ENCODE measurements at places on chromosomes 7 and 10.
A peak's percentile ranks its signal among the peaks of the same experiment; 100 is the strongest.

DNA sequence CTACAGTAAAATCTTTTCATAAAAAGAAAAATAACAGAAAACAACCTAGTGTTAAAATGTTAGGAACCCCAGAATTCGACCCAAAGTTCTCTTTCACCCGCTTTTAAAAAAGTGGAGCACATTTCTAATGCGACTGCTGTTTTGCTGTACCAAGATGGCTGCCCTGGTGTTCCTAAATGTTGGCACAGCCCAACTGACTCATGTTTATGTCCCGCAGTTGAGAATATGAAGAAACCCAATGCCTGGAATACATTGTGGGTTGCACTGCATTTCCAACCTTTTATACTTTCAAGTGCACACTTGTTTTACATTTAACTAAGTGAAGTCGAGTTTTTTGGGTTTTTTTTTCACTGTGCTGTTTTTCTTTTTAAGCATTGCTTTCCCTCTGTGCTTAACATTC, 944 bp downstream of the STEAP1B start:
- DNase-seq: no peak

DNA sequence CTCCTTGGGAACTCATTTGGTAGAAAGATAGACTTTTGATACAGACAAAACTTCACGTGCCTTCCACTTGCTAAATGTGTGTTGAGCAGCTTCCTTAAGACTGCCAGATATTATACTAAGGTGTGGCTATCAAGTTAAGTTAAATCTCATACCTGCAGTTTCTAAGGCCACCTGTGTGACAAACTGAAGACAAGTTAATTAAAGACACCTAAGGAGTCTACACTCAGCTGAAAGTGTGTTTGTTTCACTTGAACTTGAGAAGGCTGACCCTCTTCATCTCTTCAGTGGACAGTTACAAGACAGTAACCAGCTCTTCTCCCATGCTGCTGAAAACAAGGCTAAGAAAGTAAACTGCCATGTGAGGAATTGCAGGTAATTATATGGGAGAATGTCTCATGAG, 124.0 kb downstream of the NPY start:
- DNase-seq: no peak

- DNase-seq: no peak
These were observed 31.7 kb upstream of the RHOBTB1 start for GRCh38 chr10:60975716-60976115.

DNA sequence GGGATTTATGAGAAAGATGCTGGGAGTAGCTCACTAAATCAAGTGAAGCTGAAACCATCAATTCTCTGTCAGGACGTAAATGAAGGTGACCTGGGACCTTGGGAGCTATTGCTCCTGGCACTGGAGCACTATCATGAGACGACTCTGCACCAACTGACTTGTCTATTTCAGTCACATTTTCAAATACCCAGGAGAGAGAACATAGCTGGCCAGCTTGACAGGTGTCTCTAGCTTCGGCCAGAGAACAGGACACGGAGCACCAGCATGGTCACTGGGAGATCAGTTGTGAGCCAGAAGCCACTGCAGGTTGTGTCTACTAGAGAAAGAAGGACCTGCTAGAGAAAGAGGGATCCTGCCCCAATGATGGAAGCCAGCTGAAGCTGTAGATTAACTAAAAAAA, 17.4 kb upstream of the ATOH7 start:
- DNase-seq: no peak

GRCh38 chr10:121478556-121478955, 119.7 kb downstream of the FGFR2 start:
- no peak for DNase-seq

DNA sequence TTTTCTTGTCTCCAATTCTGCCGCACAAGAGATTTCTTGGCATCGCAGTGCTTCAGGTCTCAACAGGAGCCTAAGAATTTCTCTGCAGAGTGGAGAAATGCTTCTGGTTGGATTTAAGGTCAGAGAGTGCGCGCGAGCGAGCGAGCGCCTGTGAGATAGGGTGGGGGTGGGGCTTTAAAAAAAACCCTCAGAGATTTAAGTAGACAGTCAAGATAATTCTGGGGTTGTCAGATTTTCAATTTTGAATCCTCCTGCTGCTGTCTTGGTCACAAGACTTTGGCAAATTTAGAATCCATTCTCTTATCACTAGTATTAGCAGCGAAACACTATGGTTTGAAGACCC, 49.7 kb downstream of the CPEB3 start:
- DNase-seq: no peak

DNA sequence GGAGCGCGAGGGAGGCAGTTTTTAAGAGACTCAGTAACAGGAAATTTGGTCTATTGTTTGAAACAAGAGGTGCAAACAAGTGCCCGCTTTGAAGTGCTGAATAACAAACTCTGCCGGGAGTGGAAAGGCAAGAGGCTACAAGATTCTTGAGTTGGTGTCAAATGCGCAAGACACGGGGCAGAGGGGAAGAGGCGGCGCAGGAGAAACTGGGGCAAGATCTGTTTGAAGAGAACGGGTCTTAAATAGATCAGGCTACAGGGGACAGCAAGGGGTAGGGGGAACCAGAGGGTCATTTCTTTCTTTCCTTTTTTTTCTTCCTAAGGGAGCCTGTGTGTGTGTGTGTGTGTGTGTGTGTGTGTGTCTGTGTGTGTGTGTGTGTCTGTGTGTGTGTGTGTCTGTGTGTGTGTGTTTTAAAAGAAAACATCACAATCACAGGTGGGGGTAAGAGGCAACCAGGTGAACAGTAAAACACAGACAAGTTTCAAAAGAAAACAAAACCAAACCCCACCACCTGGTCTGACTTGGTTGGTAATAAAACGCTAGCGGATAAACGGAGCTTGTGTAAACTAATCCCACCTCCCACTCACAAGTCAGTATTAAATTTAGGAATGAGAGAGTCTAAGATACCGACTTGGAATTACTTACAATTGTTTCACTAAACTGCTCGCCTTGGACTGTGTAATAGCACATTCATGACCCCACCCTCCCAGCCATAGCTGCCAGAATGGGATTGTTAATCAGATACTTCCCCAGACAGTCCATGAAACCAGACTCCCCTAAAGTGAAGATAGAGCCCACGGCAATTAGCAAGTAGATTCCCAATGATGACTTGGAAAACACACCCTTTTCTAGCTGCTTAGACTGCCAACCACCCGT, 13.1 kb upstream of the CUX1 start:
- no peak for DNase-seq

GRCh38 chr7:39357648-39358047, 208.6 kb upstream of the YAE1 start:
- DNase-seq: no peak

DNA sequence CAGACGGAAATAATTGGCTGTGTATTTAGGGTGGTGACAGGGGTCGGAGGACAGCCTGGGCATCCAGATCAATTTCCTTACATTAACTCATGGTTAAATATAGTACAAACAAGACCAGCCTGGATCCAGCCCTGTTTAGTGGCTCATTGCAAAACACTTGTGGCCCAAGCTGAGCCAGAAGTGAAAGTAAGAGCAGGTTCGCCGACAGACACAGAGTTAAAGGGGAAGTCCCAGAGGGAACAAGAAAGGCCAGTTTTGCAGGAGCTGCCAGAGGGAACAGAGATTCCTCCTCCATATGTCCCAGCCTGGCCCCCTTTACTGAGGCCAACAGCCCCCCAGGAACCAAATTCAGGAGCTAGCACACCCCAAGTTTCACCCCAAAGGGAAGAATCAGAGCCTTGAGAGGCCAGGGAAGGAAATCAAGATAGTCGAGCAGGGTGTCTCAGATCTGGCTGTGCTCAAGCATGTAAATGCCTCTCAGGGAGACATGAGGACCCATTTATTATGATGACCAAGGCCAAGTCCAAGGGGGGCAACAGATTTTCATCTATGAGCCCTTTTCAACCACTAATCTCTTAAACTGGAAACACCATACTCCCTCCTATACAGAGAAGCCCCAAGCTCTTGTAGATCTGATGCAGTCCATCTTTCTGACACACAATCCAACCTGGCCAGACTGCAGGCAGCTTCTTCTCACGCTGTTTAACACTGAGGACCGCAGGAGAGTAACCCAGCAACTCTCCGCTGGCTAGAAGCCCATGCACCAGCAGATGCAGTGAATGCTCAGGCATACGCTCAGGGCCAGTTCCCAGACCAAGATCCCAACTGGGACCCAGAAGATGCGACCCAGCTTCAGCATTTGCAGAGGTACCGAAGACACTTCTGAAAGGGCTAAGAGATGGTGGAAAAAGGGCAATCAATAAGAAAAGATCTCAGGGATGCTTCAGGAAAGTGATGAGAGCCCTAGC, 15.9 kb upstream of the ADCK2 start:
- no peak for DNase-seq

GRCh38 chr10:6267941-6268340, 65.2 kb downstream of the PFKFB3 start:
- no peak for DNase-seq

GRCh38 chr7:6546498-6547251, 4.6 kb downstream of the GRID2IP start:
- DNase-seq: no peak

GRCh38 chr7:107843184-107843583, 40.2 kb upstream of the SLC26A3 start:
- no peak for DNase-seq

- no peak for DNase-seq
These were observed 14.4 kb upstream of the GSTK1 start for GRCh38 chr7:143248761-143249354.

GRCh38 chr7:41448104-41448503, 254.8 kb downstream of the INHBA start:
- DNase-seq: peak; percentile 56

GRCh38 chr7:138049505-138050116, 26.6 kb upstream of the AKR1D1 start:
- DNase-seq: no peak

DNA sequence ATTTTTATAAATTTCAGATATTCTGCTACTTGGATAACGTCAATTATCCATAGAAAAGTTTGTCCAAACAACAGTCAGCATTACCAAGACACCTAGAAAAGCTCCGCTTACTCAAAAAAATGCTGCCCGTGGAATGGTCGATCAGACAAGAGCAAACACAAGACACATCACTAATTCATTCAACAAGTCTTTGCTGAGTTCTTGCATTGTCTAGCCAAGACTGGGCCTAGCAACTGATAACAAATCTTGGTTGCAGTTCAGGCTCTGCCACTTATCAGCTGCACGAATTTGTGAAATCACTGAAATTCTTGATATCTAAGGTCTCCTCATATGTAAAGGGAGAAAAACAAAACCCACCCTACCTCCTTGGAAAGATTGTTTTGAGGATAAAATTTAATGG, 168.3 kb downstream of the AKR1D1 start:
- no peak for DNase-seq

- DNase-seq: no peak
These were observed 35.8 kb upstream of the DNMBP start for GRCh38 chr10:100045592-100045991.

GRCh38 chr7:96837593-96837992, 127.9 kb upstream of the SEM1 start:
- no peak for DNase-seq

GRCh38 chr10:7261351-7261750, 149.5 kb downstream of the SFMBT2 start:
- DNase-seq: peak; percentile 16

DNA sequence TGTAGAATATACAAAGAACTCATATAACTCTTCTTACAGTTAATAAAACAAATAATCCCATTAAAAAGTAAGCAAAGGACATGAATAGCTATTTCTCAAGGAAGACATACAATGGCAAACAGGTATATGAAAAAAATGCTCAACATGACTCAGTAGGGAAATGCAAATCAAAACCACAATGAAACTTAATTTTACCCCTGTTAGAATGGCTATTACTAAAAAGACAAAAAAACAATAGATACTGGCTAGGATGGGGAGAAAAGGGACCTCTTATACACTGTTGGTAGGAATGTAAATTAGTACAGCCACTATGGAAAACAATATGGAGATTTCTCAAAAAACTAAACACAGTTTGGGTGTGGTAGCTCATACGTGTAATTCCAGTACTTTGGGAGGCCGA, 37.8 kb downstream of the HERPUD2 start:
- DNase-seq: no peak

DNA sequence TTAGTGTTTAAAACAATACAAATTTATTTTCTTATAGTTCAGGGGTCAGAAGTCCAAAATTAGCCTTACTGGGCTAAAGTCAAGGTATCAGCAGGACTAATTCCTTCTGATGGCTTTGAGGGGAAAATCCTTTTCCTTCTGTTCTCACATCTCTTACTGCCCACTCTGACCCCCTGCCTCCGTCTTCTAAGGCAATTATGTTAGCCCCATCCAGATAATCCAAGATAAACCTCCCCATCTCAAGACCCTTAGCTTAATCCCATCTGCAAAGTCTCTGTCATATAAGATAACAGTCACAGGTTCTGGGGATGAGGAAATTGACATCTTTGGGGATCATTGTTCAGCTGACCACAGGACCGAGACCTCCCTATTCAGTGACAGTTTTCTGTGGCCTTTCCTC, 22.3 kb downstream of the MACROH2A2 start:
- no peak for DNase-seq

Data from fibroblast of the conjunctiva (primary cell).